ENCODE measurements at places on chromosomes 11 and 22.
A peak's percentile ranks its signal among the peaks of the same experiment; 100 is the strongest.

- no peak for DNase-seq
Measured at GRCh38 chr11:82944198-82944597, 42.7 kb downstream of the DDIAS start.

DNA sequence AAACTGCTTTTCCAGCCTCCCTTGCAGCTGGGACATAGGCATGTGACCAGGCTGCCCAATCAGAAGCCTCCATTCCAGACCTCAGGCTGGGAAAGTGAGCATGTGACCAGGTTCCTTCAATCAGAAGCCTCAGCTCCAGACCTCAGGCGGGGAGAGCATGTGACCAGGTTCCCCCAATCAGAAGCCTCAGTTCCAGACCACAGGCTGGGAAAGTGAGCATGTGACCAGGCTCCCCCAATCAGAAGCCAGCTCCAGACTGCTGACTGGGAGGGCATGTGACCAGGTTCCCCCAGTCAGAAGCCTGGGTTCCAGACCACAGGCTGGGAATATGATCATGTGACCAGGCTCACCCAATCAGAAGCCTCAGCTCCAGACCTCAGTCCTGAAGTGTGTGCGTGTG, 11.7 kb upstream of the IL2RB start:
- DNase-seq = no peak

- DNase-seq = no peak
Measured at GRCh38 chr11:110606415-110606814, 105.8 kb downstream of the ARHGAP20 start.

DNA sequence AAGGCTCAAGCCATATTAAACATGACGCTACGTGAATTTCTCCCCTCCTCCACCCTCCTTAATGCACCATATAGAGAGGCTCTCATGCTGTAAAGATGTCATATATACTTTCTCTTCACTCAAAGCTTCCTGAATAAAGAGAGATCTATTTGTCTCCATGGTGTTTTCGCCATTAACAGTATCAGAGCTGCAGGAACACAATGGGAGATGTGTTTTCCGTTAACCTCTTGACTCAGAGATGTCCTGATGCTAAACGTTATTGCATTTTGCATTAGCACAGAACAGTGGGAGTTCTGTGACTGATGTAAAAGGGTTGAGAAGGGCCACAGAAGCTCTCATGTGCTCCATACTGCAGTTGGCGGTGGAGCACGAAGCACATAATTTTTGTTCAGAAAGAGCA, 25.7 kb upstream of the BLID start:
- no peak for DNase-seq

GRCh38 chr22:36352803-36353507, 34.8 kb downstream of the MYH9 start:
- DNase-seq = no peak

- peak; percentile 12 for DNase-seq
Measured at GRCh38 chr11:77196961-77197360, 68.9 kb downstream of the MYO7A start.

- DNase-seq = no peak
Measured at GRCh38 chr11:130449310-130449990, 1.0 kb downstream of the ADAMTS15 start.

GRCh38 chr11:57440744-57441414, 14.0 kb upstream of the SLC43A3 start:
- no peak for DNase-seq

- DNase-seq = no peak
Measured at GRCh38 chr22:50684501-50684900, 11.9 kb downstream of the SHANK3 start.

GRCh38 chr11:32454993-32455392, 19.7 kb upstream of the WT1 start:
- no peak for DNase-seq

DNA sequence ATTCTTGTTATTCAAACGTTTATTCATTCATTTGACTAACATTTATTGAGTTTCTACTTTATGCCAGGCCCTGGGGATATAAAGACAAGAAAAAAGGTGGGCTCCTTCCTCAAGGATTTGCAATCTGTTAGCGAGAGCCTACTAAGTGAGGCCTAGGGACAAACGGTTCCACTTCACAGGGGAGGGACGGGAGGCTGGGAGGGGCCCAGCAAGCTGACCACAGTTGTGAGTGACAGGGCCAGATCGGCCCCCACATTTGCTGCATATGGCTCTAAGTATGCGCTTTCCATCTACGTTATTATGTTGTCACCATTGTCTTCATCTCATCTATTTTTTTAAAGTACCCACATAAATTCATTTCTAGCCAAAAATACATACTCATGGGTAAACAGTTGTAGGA, 271.1 kb downstream of the BUD13 start:
- DNase-seq = no peak

DNA sequence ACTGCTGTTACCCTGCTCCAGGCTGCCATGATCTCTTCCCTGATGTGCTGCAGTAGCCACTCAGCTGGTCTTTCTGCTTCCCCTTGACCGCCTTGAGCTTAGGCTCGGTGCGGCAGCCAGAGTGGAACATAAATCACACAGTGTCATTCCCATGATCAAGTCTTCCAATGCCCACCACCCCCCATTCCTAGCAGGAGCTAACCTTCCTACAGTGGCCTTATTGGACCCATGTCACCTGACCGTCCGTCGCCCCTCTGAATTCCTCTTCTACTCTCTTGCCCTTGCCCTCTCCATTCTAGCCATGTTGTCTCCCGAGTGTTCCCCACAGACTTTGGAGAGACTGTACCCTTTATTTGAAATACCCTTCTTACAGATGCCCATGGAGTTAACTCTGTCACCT, 43.4 kb downstream of the OTOG start:
- no peak for DNase-seq

DNA sequence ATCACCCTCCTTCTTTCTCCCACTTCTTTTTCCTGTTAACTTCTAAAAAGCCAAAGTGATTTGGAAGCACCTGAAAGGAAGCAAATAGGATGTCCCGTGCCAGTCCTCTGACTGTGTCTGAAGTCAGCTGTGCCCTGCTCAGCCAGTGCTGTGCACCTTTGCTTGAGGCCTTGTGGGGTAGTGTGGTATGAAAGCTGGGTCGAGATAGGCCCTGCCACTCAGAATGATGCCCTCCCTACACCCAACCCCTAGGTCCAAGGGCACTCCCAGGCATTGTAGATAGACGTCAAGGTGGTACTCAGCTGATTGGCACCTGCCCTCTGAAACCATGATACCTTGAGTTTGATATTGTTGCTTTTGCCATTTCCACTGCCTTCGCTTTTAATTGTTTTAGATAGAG, 83.6 kb upstream of the RASSF10 start:
- DNase-seq = no peak

DNA sequence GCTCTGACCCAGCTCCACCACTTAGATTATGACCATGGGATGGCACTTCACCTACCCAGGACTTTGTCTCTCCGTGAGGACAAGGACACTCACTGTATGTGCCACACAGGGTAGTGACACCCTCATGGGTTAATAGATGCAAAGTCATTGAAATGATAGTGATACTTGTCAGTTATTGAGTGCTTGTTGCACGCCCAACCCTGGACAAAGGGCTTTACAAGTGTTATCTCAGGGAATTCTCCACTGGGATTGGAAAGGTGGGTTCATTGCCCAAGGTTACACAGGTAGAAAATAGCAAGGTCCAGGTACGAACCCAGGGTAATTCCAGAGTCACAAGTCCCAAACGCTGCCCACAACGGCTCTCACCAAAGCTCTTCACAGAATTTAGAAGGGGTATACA, 158.2 kb downstream of the TRIM29 start:
- no peak for DNase-seq

DNA sequence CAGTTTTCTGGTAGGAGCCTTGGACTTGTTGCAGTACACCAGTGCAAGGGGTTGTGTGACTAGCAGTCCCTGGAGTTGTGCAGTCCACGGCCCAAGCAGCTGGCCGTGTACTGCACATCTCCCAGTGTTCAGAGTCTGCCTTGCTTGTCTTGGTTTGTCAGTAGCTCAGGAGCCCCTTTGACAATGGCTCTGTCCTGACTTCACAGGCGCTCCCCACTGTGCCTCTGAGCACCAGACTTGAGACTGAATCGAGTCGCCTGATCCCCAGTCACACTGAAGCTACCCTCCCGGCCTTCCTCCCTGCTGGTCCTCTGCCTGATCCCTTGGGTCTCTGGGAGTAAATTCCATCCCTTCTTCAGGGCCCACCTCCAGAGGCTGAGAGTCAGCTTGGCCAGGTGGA, 19.4 kb downstream of the SYNGR1 start:
- DNase-seq = no peak

DNA sequence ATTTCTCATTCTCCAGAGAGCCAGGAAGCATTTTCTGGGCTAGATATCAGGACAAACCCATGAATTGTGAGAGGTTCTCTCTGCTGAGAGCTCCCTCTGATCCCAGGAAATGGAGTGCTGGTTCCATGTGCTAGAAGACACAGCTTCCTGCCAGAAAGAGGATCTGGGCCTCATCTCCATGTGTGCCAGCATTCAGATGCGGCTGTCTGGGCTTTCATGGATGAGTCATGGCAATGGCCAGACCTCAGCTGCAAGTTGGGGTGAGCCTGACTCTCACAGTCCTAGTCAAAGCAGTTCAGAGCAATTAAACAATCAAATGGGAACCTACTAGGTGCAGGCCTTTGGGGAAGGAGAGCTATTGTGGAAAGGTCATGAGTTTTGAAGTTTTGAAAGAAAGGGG, 82.3 kb upstream of the EED start:
- DNase-seq = peak; percentile 95

DNA sequence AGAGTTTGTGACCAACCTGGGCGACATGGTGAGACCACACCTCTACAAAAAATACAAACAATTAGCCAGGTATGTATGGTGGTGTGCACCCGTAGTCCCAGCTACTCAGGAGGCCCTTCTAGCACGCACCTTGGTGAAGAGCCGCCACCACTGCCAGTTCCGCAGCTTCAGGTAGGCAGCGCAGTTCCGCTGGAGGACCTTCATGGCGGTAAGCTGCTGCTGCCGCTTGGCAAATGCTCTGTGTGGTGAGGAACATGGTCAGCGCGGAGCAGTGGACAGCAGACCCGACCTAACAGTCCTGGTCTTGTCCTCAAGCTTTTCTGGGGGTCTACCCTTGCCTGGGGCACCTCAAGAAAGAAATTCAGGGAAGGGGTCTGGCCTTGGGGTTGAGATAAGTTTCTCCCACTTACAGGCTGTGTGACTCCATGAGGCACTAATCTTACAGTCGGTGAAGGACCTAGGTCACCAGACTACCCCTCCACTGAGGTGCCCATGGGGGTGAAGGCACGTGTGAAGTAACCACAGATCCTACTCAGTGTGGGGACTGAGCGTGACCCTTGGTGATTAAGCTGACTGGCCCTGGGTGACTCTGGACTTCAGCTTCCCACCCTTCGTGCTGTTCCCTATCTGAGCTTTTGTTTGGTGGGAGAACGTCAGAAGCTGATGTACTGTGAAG, 49.6 kb downstream of the APOL1 start:
- DNase-seq = no peak

- DNase-seq = no peak
Measured at GRCh38 chr11:30381879-30382278, 59.0 kb downstream of the ARL14EP start.

- DNase-seq = no peak
Measured at GRCh38 chr22:47022075-47022473, 259.6 kb downstream of the TBC1D22A start.

GRCh38 chr22:22720724-22721261, 76.4 kb downstream of the GGTLC2 start:
- peak; percentile 96 for DNase-seq

GRCh38 chr22:22803285-22803853, 84.2 kb upstream of the IGLL5 start:
- no peak for DNase-seq

- DNase-seq = peak; percentile 59
Measured at GRCh38 chr11:62054484-62055121, 69.2 kb upstream of the INCENP start.

- DNase-seq = peak; percentile 87
Measured at GRCh38 chr11:70483077-70483861, 84.9 kb downstream of the CTTN start.

- peak; percentile 44 for DNase-seq
Measured at GRCh38 chr11:124602193-124602592, 9.0 kb upstream of the PANX3 start.

GRCh38 chr11:113262594-113262993, 51.8 kb upstream of the TTC12 start:
- no peak for DNase-seq

- no peak for DNase-seq
Measured at GRCh38 chr11:109320595-109320994, 101.4 kb upstream of the C11orf87 start.

DNA sequence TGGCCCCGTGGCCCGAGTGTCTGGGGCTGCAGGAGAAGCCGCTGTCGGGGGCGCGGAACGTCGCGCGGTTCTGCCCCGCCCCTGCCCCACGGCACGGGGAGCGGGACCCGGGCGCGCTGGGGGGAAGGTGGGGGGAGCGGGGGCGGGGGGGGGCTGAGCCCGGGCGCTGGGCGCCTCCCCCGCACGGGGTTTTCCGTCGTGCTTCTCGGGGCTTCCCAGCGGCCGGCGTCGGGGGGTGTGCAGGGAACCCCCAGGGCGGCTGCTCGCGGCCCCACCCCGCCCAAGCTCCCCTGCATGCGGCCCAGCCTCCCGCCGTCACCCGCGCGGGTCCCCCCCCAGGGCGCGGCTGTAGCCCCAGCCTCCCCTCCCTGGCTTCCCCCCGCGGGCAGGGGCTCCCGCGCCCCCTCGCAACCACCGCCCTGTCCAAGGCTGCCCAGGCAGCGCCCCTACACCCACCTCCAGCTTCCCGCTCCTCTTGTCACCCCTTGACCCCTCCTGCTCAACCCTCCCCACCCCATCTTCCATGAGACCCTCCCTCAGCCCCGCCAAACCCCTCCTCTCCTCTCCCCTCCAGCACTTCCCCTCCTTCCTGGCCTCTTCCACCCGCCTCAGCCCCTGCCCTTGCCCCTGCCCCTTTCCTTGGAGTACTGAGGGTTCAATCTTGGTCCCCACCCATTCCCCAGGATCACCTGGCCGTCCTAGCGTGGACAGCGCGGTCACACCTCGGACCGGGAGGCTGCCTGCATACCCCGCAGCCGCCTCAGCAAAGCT, 1.7 kb downstream of the IL17REL start:
- no peak for DNase-seq

- no peak for DNase-seq
Measured at GRCh38 chr11:91163619-91164451, 941.0 kb upstream of the CHORDC1 start.
